Sigmoid colon (tissue), 7 donors: ENCODE measurements at places on chromosomes 5 and 9. TPM values are rescaled to one million over a fixed set of nuclear protein-coding genes. Genes with fewer than 3 reads are reported as not detected.

DNA sequence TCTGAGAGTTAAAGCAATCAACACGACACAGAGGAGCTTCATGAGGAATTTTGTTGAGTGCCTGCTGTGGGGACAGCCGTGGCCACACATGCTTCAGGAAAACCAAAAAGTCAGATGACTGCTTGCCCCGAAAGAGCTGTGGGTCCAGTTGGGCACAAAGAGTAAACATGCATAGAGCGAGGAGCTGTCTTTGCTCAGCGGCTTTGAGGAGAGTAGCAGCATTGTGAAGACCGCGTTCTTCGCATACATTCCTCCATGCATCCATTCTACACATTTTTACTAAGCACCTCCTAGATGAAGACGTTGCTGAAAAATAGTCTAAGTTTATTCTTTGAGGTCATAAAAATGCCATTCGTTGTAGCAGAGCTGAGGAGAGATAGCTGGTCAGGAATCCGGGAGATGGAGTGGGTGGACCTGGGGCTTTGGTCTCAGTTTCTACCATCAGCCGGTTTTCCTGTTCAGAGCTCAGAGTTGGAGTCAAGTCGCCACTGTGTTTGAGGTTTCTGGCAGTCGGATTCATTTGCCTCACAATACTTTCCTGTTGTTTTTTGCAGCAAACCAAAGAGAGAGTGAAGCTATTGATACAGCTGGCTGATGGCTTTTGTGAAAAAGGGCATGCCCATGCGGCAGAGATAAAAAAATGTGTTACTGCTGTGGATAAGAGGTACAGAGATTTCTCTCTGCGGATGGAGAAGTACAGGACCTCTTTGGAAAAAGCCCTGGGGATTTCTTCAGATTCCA lies 194.5 kb upstream of the OTULINL start:
- DNase-seq: no peak

DNA sequence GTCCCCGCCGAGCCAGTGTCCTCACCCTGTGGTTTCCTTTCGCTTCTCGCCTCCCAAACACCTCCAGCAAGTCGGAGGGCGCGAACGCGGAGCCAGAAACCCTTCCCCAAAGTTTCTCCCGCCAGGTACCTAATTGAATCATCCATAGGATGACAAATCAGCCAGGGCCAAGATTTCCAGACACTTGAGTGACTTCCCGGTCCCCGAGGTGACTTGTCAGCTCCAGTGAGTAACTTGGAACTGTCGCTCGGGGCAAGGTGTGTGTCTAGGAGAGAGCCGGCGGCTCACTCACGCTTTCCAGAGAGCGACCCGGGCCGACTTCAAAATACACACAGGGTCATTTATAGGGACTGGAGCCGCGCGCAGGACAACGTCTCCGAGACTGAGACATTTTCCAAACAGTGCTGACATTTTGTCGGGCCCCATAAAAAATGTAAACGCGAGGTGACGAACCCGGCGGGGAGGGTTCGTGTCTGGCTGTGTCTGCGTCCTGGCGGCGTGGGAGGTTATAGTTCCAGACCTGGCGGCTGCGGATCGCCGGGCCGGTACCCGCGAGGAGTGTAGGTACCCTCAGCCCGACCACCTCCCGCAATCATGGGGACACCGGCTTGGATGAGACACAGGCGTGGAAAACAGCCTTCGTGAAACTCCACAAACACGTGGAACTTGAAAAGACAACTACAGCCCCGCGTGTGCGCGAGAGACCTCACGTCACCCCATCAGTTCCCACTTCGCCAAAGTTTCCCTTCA lies 1.4 kb downstream of the GLIS3 start:
- peak; percentile 70 for DNase-seq

- DNase-seq: no peak
These were observed 93.1 kb downstream of the BOD1 start for GRCh38 chr5:173523388-173523787.

GRCh38 chr9:110106661-110107060 lies 101.3 kb downstream of the C9orf152 start:
- no peak for DNase-seq

DNA sequence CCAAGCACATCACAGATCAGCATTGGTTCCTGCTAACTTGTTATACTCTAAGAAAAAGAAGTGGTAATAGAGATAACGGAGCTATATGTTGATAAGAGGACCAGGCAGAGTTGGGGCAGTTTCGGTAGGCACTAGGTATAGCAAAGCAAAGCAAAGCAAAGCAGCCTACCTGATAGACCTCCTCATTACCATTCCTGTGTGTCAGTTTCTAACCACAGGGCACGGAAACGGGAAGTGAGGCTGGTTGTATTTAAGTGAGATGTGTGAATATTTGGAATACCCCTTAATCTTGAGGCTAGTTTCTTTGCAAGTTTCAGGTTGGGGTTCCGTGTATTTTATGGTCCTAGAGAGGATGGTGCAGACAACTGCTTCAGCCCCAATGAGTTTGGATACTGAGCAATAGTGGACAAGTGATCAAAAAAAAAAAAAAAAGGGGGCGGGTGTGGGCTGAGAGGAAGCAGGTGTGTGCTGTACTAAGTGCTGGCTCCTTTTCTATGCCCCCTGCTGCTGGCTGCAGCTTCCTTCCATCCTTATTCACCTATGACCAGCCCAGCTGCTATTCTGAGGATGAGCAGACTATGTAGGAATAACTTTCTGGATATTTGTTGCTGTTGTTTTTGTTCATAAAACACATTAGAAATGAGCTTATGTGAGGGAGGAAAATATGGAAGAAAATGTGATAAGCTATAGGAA lies 183.3 kb downstream of the SH3GL2 start:
- DNase-seq: no peak

- no peak for DNase-seq
These were observed 274.3 kb upstream of the ZNF462 start for GRCh38 chr9:106588626-106589025.

GRCh38 chr9:133125941-133126696 lies 5.1 kb upstream of the RALGDS start:
- peak; percentile 80 for DNase-seq

DNA sequence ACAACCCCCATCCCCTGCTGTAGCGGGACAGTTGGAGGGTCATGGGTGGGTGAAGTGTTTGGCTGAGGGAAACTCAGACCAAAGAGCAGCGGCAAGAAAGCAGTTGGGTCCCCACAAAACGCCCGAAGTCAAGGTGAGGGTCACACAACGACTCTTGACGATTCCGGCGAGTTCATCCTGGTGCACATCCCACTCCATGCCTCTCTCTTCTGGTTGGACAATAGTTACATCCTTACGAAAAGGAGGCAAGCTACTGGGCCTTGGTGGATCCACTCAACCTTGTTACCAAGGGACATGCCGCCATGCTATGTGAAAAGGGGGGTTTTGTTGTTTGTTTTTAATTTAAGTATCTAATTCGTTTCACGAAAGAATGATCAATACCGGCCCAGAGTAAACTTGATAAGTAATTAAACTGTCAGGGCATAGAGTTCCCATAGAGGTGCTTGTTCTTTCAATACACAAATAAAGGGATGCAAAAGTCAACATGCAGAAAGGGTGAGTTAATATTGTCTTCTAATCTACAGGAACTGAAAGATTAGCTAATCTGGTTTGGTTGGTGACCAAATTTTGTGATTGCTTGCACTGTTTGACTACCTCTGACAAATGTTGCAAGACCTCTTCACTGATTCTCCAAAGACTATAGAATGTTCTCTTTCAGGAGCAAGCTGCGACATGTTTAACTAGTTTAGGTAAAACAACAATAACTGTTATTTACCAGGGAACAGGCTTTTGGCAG lies 732 bp upstream of the SMIM15 start:
- no peak for DNase-seq

DNA sequence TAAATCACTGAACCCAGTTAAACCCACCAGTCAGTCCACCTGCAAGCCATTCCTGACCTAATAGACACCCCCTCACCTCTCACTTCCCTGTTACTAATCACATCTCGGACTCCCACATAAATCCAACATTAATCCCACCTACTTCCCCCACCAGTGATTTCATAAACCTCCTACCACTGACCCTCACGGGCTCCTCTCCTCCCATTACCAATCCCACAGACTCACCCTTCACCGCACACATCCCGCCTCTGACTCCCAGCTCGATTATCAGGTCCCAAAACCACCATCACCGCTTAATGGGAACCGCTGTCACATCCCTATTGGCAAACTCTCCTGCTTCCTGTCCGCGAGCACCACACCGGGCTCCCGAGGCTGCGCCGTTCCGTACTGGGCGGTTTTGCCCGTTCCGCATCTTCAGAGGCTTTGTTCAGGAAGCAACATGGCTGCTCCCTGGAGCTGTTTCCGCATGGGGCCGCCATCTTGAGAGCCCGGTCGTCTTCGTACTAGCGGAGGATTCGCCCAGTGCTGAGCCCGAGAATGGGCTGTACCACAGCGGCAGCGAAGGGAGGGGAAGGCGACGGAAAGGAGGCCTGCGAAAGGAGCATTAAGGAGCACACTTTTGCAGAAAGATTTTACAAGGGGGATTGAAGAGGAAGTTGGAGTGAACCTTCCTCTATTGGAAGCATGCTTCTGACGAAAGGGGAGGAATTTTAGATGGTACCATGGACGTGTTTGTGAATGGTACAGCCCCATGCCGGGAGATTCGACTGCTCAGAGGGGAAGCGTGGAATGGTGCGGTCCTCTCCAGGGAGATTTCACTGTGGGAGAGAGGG lies at the start of gene ZNF300:
TSS of gene ZNF300 (minus strand) at position 502 of the 833 bp plus-strand sequence. CDS start 1,825 bp downstream, outside the sequence.
- peak; percentile 89 for DNase-seq

UGT3A1 gene
- total RNA-seq: not detected
